Stimulated activated CD4-positive, alpha-beta T cell treated with anti-CD3 and anti-CD28 coated beads, TNF-alpha, amount 100 ng/mL, for 4 hours (primary cell): ENCODE measurements at places on chromosomes 7 and 10.

DNA sequence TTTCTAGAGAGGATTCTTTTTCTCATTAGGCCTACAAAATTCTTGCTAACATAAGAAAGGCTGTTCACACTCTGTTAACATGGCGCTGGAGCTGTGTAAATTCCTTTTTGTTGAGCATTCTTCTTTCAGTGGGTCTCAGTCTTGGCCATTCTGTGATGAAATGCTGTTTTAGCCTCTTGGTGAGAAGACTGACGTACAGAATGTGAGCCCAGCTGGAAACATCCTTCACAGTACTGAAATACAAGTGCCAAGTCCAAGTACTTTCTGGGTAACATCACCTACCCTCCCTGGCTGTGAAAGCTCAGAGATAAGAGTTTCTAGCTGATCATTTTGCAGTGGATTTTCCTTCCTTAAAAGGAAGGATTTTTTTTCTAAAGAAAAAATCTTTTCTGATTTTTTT lies 231.8 kb downstream of the AHR start:
- no peak for DNase-seq

GRCh38 chr7:108468246-108468645 lies 12.0 kb upstream of the NRCAM start:
- no peak for DNase-seq

DNA sequence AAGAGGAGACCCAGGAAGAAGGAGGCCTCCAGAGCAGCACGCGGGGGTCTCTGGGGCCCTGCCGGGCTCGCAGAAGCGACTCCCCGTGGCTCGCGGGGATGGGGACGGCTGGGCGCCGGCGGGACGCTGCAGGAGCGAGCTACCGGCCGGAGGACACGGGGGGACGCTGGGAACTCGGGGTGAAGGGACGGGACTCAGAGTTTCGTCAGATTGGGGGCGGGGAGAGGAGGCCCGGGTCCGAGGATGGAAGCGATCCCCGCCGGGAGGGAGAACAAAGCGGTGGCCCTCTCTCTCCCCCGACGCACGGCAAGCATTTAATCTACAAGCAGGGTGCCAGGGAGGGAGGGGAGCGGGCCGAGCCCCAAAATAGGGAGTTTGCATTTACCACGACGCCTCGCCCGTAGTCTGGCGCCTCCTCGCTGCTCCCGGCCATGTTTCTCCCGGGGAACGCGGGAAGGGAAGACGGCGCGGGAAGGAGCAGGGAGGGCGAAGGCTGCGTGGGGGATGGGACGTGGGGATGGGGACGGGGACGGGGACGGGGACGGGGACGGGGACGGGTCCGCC lies at the start of gene PRTFDC1:
PRTFDC1 (minus strand) TSS at position 464 of the 564 bp plus-strand sequence; CDS start at position 433, 31 bp downstream.
- no peak for DNase-seq

- no peak for DNase-seq
Observed at GRCh38 chr7:46859963-46860475, 721.9 kb downstream of the TNS3 start.

DNA sequence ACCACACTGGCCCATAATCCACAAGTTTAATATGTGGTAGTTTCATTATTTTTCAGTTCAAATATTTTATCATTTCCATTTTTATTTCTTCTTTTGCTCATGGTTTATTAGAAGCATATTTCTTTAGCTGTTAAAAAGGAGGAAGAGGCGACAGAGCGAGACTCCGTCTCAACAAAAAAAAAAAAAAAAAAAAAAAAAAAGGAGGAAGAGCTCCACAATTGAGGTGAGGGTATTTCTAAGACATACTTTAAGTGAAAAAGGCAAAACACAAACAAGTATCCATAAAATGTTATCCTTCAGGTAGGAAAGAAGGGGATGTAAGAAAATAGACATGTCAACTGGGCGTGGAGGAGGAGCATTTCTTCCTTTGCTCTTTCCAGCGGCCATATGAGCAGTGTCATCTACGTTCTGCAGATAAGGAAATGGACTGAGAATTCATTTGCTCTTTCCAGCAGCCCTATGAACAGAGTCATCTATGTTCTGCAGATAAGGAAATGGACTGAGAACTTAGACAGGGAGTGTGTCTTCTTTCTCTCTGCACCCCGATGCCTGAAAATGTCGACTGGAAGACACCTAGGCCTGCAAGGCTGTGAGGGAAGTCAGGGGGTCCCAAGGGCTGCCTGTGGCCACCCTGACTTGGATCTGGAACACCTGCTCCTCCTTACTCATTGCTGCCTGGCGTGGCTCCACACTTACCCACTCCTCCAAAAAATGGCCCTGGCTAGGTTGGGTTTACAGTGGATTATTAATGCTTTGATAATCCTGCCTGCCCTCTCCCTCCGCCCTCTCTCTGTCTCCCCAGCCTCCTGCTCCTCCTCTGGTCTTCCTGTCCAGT lies 18.9 kb upstream of the RAMP3 start:
- DNase-seq: no peak

- no peak for DNase-seq
Observed at GRCh38 chr7:16428672-16429071, 7.3 kb upstream of the CRPPA start.
